ENCODE measurements at places on chromosomes 5 and 9.

DNA sequence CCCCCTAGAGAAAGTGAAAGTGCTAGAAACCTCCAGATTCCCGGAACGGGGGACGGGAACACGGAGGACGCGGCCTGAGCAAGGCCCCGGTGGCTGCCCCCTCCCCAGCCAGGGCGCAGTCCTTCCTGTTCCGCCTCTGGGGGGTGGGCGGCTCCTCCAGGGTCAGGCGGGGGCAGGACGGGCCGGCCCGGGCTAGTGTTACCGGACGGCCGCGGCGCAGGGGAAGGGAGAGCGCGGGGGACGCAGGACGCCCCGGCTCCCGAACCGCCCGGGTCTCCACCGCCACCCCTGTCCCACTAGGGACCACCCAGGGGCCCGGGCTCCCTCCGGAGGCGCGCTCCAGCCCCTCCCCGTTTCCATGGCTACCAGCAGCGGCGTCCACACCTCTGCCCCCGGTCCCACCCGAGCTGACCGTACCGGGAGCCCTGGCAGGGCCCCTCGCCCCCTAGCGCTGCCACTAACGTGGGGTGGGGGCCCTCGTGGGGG is 579 bp downstream of the SLC12A7 start:
- DNase-seq, result no peak

DNA sequence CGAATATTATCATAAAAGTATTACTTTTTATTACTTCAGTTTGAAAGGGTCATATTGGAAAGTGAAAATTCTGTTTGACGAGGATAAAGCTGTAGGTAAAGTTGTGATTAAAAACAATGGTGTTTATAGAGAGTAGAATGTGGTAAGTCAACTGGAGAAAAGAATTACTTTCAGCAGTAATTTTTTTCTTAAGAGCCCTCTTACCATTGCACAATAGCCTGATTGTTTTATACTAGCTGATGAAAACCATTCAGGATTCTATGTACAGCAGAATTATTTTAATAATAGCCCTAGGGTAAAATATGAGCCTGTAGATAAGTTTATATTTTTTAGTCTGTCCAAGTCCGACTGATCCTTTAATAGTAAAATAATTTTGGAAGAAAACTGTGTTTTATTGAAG is 16.6 kb downstream of the CDC42SE2 start:
- no peak for DNase-seq

DNA sequence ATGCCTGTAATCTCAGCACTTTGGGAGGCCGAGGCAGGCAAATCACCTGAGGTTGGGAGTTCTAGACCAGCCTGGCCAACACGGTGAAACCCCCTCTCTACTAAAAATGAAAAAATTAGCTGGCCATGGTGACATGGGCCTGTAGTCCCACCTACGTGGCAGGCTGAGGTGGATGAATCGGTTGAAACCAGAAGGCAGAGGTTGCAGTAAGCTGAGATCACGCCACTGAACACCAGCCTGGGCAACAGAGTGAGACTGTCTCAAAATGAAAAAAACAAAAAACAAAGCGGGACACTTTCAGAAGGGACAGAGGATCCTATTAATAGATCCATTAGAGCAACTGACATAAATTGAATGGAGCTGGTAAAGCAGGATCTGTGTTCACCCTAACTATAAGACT is 89.6 kb upstream of the SGCD start:
- DNase-seq, result no peak

- DNase-seq, result no peak
Observed at GRCh38 chr9:136626066-136626725, 36.5 kb upstream of the EGFL7 start.

DNA sequence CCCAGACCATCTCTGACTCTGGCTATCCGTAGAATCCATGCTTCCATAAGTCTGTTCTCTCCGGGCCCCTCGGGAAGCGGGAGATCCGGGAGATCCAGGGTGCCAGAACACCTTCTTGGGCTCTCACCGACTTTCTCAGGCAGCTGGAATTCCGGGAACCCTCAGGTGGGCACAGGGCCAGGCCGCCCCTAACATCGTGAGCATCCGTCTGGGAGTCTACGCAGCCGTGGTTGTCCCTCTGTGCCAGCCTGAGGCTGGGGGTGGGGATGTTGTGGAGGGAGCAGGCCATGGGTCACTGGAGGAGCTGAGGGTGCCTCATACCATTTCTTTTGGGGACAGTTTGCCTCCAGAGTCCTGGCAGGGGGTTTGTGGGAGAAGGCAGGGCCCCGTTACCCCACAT is 92.3 kb upstream of the COL5A1 start:
- DNase-seq, result no peak

DNA sequence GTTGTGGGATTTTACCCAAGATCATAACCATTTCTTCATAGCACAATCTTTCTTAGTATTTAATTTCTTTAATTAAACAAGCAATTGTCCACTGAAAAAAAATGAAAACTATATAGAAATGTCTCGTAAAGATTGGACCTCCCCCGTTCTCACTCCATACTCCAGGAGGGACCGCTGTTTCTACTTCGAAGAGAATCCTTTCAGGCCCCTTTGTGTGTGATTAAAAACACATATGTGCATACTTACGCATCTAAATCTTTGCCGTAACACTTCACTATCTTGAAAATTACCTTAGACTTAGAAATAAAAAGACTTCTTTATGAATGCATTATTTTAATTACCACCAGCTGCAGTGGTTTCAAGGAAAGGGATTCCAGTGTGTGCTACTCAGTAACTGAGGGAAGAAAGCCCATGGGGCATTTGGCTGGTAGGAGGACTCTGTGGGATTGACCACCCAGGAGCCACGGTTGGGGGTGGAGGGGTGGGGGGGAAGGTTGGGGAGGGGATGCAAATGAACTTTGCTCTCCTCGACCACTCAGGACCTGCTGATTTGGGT is 209.1 kb downstream of the FAM114A2 start:
- no peak for DNase-seq

DNA sequence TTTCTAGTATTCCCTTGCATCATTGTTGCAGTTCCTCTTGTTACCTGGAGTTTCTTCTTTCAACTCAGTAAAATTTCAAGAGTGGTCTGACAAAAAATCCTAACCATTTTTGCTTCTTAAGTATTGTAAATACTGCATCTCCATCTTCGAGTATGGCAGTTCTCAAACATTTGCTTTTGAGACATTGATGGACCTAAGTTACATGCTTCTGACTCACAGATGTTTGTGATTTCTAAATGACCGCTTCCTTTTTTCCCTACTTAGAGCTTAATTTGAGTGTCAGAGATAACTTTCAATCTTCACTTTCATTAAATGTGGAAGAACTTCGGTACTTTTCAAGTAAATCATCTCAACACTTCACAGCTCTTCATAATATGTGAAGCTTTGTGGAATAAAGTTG is 4.2 kb downstream of the UHRF2 start:
- no peak for DNase-seq

DNA sequence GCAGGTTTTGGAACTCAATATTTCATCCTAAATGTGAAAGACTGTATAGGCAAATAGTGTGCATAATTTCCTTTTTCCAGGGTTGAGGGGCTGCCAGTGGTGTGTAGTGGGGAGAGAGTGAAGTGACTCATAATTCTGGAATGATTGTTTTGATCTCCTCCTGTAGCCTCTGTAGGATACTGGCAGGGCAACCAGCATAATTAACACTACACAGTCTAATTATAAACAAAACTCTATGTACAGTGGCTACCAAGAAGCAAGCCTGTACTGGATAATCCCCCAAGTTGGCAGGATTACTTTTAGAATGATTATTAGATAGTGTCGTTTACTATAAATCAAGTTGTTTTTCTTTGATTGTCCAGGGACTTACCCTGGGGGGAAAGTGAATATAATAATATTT is 32.2 kb downstream of the LNPEP start:
- DNase-seq, result peak; percentile 64

GRCh38 chr5:119896826-119897536 is 267.6 kb downstream of the FAM170A start:
- DNase-seq, result no peak

DNA sequence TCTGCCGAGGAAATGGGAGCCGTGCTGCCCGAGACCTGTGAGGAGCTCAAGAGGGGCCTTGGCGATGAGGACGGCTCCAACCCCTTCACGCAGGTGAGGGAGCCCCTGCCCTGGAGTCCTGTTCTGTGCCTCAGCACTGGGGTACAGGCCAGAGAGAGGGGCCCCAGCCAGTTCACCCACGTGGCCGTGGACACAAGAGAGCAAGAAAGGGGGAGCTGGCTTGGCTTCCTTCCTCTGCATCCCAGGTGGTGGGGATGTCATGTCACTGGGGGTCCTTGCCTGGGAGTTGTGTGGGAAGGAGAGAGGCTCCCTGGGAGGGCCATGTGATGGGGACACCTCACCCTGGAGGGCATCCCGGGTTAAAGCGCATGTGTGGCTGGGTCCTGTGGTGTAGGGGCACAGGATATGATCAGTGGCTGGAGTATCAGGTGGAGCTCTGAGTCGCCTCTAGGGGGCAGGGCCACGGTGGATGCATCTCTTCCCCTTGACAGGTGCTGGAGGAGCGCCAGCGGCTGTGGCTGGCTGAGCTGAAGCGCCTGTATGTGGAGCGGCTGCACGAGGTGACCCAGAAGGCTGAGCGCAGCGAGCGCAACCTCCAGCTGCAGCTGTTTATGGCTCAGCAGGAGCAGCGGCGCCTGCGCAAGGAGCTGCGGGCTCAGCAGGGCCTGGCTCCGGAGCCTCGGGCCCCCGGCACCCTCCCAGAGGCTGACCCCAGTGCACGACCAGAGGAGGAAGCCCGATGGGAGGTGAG is 7.5 kb downstream of the N4BP3 start:
- DNase-seq, result peak; percentile 70

GRCh38 chr5:39395521-39395920 is 29.3 kb downstream of the DAB2 start:
- no peak for DNase-seq

DNA sequence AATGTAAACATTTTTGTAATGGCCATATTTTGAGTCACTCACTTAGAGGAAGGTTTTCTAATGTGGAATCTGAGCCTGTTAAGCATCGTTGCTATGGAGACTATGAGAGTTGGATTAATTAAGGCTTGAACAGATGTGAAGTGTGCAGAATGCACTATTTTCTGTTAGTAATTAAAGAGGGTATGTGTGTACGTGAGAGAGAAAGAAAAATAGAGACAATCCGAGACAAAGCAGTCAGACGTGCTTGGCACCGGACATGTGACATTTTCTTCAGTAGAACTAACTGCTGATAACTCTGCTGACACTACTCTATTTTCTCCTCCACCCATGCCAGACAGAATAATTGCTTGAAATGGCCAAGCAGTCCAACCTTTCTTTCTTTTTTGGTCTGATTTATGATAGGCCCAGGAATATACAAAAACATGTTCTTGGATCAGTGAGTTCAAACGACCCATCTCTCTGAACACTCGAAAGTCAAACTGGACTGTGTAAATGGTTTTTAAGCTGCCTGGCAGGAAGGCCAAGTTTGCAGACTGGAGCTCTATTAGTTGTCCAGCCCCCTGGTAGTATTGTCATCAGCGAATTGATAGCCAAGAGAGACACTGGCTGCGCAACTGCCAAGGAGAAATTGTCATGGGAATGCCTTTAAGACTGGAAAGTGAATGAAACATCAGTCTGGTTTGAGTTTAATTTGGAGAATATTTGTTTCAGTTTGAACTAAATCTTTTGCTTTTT is 322.1 kb downstream of the ARHGEF28 start:
- DNase-seq, result no peak

DNA sequence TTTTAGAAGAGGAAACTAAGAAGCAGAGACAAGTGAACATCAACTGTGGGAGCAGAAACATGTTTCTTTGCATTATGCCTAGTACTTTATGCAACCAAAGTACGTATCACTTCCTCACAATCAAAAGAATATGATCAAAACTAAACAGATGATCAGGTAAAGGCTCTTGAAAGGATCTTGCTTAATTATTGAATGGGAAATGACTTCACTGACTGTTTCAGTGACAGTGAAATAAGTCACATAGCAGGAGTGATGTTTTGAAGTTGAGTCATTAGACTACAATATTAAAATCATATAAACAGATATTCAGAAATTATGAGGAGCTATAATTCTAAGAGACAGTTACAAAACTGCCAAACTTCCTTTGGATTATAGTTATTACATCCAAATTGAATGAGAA is 527.3 kb downstream of the MTRR start:
- no peak for DNase-seq

- no peak for DNase-seq
Observed at GRCh38 chr9:135664801-135665794, 2.0 kb downstream of the LCN9 start.

DNA sequence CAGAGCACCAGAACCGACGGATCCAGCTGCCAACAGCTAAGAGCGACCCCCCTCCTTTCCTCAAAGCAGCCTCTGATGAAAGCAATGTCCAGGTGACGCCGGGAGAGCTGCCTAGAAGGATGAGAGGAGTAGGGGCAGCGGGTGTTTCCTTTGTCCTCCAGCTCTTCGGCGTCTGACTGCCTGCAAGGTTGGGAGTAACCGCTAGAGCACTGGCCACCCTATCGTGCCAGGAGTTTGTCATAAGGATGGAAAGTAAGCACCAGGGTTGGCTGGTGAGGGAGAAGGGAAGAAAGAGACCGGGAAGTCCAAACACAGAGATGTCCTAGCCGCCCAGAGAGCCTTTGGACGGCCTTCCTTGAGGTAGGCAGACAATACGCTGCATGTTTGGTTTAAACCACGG is 10.8 kb downstream of the MRPL36 start:
- DNase-seq, result no peak

DNA sequence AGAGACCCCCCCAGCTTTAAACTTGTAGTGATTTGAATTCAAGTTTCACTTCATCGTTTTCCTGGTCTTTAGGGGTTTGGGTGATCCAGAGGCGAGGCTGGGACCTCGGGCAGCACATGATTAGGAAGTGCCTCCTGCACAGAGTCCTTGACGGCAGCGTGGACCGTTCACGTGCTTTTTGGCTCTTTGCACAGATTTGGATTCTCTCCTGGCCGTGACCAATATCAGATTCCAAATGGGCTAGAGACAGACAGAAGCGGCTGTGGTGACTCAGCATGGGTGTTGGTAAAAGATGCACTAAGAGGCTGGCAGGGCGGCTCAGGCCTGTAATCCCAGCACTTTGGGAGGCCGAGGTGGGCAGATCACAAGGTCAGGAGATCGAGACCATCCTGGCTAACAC is 117.2 kb upstream of the CACNA1B start:
- peak; percentile 50 for DNase-seq

DNA sequence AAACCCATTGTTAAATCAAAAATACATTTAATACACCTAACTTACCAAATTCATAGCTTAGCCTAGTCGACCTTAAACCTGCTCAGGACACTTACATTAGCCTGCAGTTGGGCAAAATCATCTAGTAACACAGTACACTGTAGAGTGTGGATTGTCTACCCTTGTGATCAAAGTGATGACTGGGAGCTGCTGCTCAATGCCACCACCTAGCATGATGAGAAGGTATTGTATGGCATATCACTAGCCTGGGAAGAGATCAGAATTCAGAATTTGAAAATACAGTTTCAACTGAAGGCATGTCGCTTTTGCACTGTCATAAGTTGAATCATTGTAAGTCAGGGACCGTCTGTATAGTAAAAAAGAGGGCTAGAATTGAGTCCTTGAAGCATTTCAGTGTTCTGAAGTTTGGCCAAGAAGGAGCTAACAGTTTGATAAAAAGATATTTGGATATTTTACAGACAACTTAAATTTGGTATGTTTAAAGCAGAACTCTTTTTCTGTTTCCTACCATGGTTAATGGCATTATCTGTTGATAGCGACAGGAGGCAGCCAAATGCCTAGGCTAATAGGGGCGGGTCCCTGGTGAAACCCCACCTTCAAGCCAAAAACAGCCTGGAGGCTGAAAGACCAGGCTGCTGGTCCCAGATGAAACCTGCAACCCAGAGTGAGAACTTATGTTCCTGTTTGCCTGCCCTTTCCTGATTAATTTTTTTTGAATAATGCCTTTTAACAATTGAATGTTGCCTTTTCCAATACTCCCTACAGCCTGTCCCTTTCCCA is 23.0 kb downstream of the SMIM15 start:
- DNase-seq, result no peak

GRCh38 chr5:60494635-60495034 is 205.3 kb downstream of the DEPDC1B start:
- DNase-seq, result no peak
